ENCODE measurements at places on chromosomes 3 and 15. TPM values are rescaled to one million over a fixed set of nuclear protein-coding genes. Genes with fewer than 3 reads are reported as not detected.

Gene CADM2
- not detected for total RNA-seq

Gene CHRNA7
- not detected for total RNA-seq

DNA sequence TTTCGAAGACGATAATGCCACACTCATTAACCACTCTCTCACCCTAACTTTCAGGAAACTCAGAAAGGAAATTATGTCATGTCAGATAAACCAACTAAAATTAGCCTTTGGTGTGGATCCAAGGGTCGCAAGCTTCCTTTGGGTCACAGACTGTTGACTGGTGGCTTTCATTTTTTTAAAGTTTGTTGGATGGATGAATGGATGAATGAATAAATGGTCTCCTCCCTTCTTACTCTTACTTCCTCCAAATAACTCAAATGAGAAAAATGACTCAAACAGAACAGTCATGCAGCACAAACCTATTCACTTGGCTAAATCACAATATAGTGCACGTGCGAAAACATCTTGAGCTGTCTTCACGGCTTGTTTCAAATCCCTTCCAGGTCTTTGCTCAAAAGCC, 82.9 kb upstream of the HACD2 start:
- peaks cover 30% of the 10 kb centered on the region for H3K4me1 ChIP-seq
- no peak for DNase-seq
- peak overlapping the region; percentile 1 for H3K27ac ChIP-seq
- peaks cover 75% of the 10 kb centered on the region for H3K36me3 ChIP-seq

DNA sequence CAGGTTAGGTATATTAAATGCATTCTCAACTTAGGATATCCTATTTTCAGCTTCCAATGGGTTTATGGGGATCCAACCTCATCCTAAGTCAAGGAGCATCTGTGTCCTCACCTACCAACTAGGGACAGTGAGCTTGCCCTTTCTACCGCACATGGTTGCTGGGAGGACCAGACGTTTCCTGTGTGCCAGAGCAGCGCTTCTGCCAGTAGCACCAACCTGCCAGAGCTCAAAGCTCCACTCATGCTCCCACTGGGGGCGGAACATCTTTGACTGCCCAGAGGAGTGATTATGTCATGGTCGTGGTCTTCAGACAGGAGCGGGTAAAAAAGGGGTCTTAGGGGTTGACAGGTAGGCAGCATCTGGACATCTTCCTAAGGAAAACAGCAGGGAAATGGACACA, 24.7 kb downstream of the XPC start:
- H3K36me3 ChIP-seq = peaks cover 38% of the 10 kb centered on the region
- H3K27ac ChIP-seq = no peak overlapping the region
- no peak for DNase-seq
- H3K4me3 ChIP-seq = no peak overlapping the region
- H3K4me1 ChIP-seq = peaks cover 12% of the 10 kb centered on the region

DNA sequence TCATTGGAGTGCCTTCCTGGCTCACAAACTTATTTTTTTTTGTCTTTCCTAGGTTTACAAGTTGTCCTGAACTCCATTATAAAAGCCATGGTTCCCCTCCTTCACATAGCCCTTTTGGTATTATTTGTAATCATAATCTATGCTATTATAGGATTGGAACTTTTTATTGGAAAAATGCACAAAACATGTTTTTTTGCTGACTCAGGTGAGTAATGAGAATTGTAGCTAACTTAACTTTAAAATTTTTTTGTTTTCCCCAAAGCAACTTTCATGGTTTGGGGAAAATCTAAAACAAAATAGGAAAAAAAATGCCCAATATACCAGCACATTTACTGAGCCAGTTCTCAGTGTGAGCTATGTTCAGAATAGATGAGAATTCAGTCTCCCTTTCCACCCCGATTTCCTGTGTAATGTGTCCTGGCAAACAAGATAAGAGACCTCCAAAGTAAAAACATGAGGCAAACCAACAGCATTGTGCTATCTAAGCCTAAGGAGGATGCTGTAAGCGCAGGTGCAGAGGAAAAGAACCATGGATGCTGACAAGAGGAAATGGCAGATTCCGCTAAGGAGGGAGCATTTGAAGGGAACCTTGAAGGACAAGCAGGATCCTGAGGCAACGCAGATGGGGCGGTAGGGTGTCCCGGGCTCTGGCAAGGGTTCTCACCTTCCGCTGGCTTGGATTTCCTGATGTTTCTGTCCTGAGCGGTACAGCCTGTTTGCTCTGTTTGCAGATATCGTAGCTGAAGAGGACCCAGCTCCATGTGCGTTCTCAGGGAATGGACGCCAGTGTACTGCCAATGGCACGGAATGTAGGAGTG, 171.4 kb downstream of the CACNA1D start:
- no peak for DNase-seq
- no peak overlapping the region for H3K27ac ChIP-seq
- peaks cover 8% of the 10 kb centered on the region for H3K27me3 ChIP-seq
- no peak overlapping the region for H3K4me3 ChIP-seq

GRCh38 chr15:92048739-92049138, 195.2 kb downstream of the SLCO3A1 start:
- H3K27ac ChIP-seq = no peak overlapping the region
- H3K27me3 ChIP-seq = peaks cover 2% of the 10 kb centered on the region
- no peaks in the 10 kb centered on the region for H3K36me3 ChIP-seq
- DNase-seq = no peak
- H3K4me1 ChIP-seq = peaks cover 13% of the 10 kb centered on the region
- no peak overlapping the region for H3K4me3 ChIP-seq

Gene SPTBN5
- total RNA-seq = 0.15 TPM

DNA sequence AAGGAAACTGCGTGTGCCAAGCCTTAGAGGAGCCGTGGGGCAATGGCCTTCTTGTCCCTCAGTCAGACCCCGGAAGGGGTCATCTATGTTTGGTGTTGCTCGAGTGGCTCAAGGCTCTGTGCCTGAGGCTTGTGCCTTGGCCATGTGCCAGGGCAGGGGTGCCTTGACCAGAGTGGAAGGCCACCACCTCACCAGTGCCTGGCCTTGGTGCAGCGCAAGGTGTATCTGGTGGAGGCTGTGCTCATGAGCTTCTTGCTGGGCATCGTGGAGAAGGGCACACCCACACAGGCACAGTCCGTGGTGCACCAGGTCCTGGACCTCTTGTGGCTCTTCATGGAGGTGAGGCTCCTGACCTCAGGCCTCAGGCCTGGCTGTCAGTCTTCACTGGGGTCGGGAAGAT, 10.7 kb downstream of the RNF123 start:
- no peak overlapping the region for H3K4me3 ChIP-seq
- H3K27ac ChIP-seq = no peak overlapping the region
- no peaks in the 10 kb centered on the region for H3K4me1 ChIP-seq
- no peak for DNase-seq

DNA sequence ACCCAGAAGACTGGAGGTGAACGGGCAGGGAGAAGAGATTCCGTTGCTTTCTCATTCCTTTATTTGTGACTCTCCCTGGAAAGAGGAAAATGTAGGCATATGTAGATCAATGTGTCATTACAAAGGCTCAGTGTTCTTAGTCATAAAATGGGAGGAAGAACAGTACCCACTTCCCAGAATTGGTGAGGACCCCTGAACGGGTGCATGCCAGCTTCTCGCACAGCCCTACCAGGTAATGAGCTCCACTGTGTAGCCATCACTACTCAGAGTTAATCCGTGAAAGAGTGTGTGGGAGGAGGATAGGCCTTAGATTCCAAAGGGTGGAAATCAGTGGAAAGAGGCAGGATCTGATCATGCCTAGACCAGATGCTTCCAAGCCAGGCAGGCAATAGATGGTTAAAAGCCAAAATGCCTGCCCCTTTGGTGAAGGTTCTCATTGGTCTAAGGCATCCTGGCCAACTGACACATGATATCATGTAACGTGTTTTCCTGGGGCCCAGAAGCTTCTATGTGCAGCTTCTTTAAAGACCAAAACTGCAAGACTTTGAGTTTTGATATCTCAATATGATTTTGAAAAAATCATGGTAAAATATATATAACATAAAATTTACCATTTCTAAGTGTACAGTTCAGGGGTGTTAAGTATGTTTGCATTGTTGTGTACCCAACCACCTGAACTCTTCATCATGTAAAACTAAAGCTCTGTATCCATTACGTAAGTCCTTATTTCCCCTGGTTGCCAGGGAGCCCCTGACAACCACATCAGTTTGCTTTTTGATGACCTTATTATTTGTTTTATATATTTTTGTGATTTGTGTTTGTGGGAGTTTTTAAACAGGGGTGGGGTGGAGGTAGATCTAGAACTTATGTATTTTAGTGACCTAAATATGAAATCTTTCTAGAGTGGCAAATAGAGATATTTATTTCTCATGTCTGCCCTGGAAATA, 402.2 kb upstream of the CFAP20DC start:
- no peaks in the 10 kb centered on the region for H3K27me3 ChIP-seq
- H3K36me3 ChIP-seq = no peaks in the 10 kb centered on the region
- no peak for DNase-seq
- H3K4me1 ChIP-seq = no peaks in the 10 kb centered on the region
- H3K27ac ChIP-seq = no peak overlapping the region
- no peak overlapping the region for H3K4me3 ChIP-seq

Gene H1-8
- total RNA-seq = not detected

Gene ZNF385D
- 5.9 TPM for total RNA-seq

GRCh38 chr3:37702478-37703154, 159.1 kb upstream of the CTDSPL start:
- H3K4me3 ChIP-seq = no peak overlapping the region
- H3K4me1 ChIP-seq = no peaks in the 10 kb centered on the region
- no peaks in the 10 kb centered on the region for H3K36me3 ChIP-seq
- no peak for DNase-seq
- no peak overlapping the region for H3K27ac ChIP-seq
- H3K27me3 ChIP-seq = peaks cover 7% of the 10 kb centered on the region

- H3K27me3 ChIP-seq = peaks cover 43% of the 10 kb centered on the region
- no peak overlapping the region for H3K4me3 ChIP-seq
- H3K27ac ChIP-seq = no peak overlapping the region
These were observed 15.0 kb downstream of the PRR23E start for GRCh38 chr3:127207727-127208482.

- H3K4me1 ChIP-seq = no peaks in the 10 kb centered on the region
- H3K27me3 ChIP-seq = no peaks in the 10 kb centered on the region
- no peaks in the 10 kb centered on the region for H3K36me3 ChIP-seq
These were observed 164.7 kb downstream of the SQOR start for GRCh38 chr15:45799508-45799907.

DNA sequence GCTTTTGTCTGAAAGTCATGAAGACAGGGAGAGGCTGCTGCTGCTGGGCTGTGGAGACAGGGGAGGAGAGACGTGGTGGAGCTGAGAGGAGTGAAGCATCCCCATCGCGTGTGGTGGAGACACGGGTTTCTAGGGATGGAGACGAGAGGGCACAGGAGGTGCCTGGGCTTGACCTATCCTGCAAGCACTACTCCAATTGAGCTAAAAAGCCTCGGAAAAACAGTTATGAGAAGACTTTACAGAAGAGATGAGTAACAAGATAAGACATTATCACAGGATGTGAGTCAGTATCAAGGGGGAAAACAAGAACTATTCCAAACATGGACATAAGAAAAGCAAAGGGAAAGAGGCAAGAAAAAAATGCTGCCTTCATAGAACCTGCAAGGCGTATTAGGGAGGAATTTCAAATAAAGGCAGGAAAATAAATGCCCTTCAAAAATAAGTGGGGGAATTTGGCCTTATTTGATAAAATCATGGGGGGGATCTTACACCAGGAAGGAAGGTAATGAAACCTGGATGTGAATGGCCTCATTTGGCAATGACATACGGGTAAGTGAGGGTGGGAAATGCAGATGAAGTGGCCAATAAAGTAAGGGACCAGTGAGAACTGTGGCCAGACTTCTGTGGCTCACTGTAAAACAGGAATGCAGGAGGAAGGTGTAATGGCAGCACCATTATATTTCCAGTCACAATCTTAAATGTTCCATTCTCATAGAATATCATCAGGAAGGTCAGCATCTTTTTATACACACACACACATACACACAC, 97.9 kb downstream of the PLD1 start:
- H3K4me1 ChIP-seq = peaks cover 25% of the 10 kb centered on the region
- peak; percentile 59 for DNase-seq
- H3K27me3 ChIP-seq = 0 out of 2 replicates have a peak, but pooled peaks cover 2% of the 10 kb centered on the region
- H3K4me3 ChIP-seq = peak overlapping the region; percentile 80

DNA sequence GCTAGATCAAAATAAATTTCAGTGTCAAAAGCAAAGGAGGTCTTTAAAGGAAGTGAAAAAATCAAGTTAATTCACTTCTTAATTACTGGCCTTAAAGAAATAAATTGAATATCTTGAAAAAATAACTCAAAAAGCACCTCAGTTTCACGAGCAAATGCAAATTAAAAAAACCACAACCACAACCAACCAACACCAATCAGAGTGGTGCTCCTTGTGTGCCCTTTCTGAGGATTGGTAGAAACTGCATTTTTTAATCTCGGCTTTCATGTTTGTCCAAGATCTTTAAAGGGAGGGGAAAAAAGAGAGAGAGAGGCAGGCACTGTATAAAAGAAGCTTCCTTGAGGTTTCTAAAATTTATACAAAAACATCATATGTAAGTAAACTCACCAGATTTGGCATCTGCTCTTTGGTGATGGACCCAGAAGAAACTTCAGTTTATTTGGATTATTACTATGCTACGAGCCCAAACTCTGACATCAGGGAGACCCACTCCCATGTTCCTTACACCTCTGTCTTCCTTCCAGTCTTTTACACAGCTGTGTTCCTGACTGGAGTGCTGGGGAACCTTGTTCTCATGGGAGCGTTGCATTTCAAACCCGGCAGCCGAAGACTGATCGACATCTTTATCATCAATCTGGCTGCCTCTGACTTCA, at the start of gene GPR15:
Gene GPR15, plus strand, starts transcription at position 357 of the 653 bp plus-strand sequence. Its CDS starts 56 bp downstream, at position 413.
- H3K4me3 ChIP-seq = no peak within 1 kb of the TSS
- H3K36me3 ChIP-seq = no peaks in the 10 kb centered on the region
- H3K27me3 ChIP-seq = peaks cover 16% of the 10 kb centered on the region
- no peaks in the 10 kb centered on the region for H3K4me1 ChIP-seq

Gene PDZRN3
- total RNA-seq = 18.3 TPM

DNA sequence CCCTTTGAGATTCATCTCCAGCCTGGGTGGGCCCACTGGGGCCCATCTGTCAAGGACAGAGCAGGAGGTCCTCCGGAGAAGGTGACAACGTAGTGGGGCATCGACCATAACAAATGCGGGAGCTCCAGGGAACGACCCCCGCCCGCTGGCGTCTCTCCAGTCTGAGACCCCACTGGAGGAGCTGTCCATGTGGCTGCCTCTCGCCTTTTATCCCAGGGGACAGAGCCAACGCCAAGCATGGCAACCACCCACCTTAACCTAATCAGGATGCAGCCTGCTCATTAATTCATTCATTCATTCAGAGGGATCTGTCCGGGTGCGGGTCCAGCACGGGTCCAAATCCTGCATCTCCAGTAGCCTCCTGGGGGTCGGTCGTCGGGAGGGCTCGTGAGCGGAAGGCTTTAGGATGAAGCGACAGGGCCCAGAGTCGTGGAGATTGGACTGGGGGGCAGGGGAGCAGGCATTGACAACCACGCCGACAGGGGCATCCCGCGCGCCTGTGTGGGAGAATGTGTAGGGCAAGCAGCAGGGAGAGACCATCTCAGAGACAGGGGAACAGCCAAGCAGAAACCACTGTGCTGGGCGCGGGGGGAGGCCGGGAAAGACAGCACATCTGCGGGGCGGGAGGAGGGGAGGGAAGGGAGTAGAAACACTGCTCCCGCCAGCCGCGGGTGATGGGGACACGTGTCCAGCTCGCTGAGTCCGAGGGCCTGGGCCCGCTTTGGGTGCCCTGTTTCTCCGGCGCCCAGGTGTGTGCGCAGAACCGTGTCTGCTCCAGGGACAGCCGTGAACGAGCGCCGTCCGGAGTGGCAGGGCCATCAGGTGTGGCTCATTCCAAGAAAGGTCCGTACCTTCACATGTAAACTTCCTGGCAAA, 1.9 kb downstream of the PIGZ start:
- H3K27ac ChIP-seq = no peak overlapping the region
- DNase-seq = no peak
- peaks cover 14% of the 10 kb centered on the region for H3K4me1 ChIP-seq

Measured in HFFc6 (cell line).